CD4-positive, alpha-beta T cell treated with Interferon alpha-2 for 1 hour (primary cell): ENCODE measurements at places on chromosomes 5 and 9.

DNA sequence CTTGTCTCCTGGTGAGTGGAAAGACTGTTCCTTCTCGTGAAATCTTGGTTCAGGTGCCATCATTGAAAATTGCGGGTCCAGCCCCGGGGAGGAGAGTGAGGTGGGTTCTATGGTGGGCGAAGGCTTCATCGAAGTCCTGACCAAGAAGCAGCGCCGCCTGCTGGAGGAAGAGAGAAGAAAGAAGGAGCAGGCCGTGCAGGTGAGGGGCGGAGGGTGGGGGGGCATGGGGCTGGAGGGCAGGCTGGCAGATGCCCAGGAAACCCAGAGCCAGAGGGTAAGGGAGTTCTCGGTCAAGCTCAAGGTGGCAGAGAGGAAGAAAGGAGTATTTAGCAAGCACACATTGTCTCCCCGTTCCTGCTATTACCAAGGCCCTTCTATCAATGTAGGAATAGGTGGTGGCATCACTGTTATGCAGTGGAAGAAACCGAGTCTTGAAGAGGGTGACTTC is 24.3 kb upstream of the POMT1 start:
- DNase-seq: peak; percentile 43

GRCh38 chr9:27467486-27467885 is 56.6 kb upstream of the IFNK start:
- no peak for DNase-seq

- DNase-seq: no peak
These were observed 267.9 kb upstream of the PDE4D start for GRCh38 chr5:60161340-60161934.

GRCh38 chr5:68484307-68485068 is 268.9 kb downstream of the PIK3R1 start:
- no peak for DNase-seq

GRCh38 chr9:107367727-107368502 is 84.8 kb downstream of the RAD23B start:
- no peak for DNase-seq

DNA sequence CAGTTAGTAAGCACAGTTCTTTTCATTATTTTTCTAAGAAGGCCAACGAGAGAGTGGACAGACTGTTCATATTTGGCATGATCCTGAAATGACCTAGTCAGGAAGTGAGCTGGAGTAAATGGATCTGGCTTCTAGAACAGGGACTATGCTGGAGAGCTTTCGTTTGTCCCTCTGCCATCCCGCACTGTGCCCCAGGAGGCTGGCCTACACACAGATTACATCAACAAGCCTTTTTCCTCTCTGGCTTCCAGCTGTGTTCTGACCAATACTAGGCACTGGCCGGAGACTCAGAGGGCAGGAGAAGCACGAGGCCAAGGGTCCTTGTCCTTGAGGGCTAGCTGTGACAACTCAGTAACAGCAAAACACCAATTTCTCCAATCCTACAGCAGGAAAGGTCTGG is 127.8 kb downstream of the MED27 start:
- no peak for DNase-seq

DNA sequence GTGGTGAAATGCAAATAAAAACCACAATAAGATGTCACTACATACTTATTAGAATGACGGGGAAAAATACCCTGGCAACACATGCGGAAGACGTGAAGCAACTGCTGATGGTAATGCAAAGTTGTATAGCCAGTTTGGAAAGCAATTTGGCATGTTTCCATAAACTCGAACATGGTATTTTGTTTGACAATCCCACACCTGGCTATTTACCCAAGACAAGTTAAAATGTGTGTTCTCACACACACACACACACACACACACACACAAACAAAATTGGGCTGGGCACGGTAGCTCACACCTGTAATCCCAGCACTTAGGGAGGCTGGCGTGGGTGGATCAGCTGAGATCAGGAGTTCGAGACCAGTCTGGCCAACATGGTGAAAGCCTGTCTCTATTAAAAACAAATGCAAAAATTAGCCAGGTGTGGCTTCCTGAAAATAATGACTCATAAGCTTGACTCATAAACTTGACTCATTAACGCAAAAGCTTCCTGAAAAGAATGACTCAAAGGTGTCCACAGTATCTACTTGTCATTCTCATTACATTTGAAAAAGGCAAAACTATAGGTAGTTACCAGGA is 456.5 kb downstream of the CDH18 start:
- DNase-seq: no peak

DNA sequence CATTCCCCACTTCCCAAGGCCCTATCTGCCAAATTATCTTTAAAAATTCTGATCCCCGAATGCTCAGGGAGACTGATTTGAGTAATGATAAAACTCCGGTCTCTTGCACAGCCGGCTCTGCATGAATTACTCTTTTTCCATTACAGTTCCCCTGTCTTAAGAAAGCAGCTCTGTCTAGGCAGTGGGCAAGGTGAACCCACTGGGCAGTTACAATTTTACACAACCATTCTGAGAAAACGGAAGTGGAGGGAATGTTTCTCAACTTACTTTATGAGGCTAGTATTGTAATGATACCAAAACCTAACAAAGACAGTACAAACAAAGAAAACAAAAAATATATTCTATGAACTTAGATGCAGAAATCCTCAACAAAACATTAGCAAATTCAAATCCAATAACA is 100.0 kb downstream of the MCTP1 start:
- DNase-seq: no peak

GRCh38 chr5:10590226-10590999 is 26.5 kb downstream of the ANKRD33B start:
- no peak for DNase-seq

DNA sequence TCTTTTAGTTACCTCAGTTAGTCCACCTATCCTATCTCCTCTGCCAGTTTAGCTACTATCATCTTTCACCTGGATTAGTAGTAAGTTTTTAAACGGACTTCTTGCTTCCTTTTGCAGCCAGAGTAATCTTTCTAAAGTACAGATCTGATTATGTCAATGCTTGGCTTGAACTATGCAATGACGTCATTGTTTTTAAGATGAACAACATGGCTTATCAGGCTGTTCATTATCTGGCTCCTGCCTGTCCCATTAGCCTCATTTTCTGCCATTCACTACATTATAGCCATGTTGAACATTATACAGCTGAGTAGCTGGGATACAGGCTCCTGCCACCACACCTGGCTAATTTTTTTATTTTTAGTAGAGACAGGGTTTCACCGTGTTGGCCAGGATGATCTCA is 98.7 kb downstream of the RANBP17 start:
- DNase-seq: no peak

- peak; percentile 23 for DNase-seq
These were observed 98.3 kb downstream of the UGCG start for GRCh38 chr9:111994831-111995458.

DNA sequence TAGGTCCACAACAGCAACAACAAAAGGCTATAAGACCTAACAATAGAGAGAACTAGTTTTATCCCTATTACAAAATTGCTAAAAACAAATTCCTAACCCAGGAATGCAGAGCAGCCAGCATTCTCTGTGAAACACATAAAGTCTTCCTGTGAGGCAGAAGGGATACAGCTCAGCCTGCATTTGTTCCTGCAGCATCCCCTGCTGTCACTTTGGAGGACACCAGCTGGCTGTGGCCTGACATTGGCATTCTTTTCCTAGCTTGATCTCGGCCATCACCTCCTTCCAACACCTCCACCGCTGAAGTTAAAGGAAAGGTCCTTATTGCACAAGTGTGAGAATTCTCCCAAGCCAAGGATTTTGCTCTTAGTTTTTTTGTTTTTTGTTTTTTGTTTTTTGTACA is 186.1 kb downstream of the SNCAIP start:
- no peak for DNase-seq

DNA sequence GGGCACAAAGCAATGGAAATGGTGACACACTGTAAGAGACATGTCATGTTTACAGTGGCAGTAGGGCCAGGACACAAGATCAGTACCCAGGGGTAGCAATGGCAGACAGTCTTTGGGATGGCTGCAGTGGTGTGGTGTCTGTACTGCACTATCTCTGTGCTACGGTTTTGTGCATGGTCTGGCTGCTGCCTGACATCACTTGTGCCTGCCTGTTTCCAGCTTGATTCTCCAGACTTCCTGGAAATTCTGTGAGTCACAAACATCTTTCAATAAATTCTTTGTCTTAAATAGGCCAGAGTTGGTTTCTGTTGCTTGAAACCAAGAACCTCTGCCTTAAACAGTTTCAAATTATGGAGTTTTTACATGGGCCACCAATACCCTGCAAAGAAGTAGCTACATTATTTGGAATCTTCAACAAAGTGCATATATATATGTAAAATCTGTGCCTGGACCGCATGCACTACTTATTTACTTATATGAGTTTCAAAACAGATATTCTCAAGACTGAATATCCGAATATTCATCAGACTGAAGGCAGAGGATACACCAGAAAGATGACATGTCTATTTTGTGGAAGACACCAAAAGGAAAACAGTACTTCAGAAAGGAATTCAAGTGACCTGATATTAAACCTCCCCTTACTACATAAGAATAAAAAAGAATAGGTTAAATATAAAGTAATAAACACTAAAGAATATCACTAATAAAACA is 188.1 kb downstream of the RFX3 start:
- no peak for DNase-seq

- DNase-seq: no peak
These were observed 1688.4 kb upstream of the CDH9 start for GRCh38 chr5:28726815-28727214.

DNA sequence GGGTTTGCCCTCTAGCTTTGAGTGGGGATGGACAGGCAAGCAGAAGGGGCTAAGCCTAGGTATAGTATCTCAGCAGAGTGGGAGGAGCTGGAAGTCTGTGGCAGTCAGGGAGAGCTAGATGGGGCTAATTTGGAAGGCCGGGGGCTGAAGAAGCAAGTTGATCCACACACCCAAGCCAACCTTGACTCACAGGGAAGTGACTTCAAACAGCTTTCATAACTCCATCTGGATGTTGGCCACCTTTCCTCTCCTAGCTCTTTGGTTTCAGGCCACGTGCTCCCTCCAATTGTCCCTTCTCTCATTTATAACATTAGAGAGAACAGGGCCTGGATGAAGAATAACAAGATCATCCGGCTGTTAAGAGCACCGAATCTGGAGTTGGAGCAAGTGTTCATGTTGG is 36.8 kb downstream of the EGR1 start:
- DNase-seq: no peak

GRCh38 chr5:9498541-9499497 is 47.1 kb downstream of the SEMA5A start:
- no peak for DNase-seq

DNA sequence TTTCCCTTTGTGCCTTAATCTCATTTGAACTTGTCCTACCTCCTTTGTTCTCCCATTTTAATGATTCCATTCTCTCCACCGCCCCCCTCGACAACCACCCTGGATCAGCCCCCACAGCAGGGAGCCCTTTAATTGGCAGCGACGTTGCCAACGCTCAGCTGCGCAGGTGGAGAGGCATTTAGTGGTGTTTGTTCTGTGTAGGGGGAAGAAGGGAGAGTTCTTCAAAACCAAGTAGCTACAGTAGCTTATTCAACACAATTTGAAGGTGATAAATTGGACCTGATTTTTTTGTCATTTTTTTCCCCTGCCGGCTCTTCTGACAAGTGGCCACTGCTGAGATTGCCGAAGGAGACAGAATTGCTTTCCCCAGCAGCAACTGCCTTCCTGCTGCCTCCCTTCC is 499.1 kb downstream of the CDK5RAP2 start:
- no peak for DNase-seq
